ENCODE measurements at places on chromosomes 1 and 21.

DNA sequence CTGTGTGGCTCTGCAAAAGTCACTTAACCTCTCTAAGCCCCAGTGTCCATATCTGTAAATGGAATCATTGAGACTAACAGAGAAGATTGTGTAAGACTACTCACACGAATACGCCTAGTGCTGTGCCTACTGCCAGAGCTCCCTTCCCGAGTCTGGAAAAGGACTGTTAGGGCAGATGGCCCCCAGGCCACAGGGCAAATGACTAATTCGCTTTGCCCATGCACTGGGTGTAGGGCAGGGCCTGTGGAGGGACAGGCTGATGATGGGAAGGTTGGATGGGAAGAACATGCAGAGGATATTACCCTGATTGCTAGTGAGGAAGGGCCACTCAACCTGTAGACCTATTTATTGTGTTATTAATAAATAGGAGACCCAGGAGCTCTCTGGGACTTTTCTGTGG lies 4.2 kb upstream of the GPR61 start:
- no peak for DNase-seq

DNA sequence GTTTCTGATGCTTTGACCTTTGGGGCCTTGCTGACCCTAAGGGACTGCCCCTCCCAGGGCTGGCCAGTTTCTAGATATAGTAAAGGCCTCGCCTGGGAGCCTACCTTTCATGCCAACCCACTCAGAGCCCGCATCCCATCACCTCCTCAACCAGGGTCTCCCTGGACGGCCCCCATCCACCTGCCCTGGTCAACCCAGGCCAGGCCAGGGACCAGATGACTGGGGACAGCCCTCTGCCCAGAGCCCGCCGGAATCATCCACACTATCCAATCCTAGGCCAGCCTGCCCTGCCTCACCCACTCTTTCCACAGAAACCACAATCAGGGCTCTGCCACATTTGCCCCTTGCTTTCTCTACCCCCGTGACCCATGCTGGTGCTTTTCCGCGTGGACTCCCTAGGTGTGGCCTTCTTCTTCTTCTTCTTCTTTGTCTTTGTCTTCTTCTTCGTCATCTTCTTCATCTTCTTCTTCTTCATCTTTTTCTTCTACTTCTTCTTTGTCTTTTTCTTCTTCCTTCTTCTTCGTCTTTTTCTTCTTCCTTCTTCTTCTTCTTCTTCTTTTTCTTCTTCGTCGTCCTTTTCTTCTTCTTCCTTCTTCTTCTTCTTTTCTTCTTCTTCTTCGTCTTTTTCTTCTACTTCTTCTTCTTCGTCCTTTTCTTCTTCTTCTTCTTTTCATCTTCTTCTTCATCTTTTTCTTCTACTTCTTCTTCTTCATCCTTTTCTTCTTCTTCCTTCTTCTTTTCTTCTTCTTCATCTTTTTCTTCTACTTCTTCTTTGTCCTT lies 11.5 kb upstream of the H6PD start:
- no peak for DNase-seq

- no peak for DNase-seq
Measured at GRCh38 chr21:45482899-45483821, 59.1 kb downstream of the SLC19A1 start.

GRCh38 chr21:43270800-43271301 lies 102.0 kb downstream of the CRYAA start:
- no peak for DNase-seq

DNA sequence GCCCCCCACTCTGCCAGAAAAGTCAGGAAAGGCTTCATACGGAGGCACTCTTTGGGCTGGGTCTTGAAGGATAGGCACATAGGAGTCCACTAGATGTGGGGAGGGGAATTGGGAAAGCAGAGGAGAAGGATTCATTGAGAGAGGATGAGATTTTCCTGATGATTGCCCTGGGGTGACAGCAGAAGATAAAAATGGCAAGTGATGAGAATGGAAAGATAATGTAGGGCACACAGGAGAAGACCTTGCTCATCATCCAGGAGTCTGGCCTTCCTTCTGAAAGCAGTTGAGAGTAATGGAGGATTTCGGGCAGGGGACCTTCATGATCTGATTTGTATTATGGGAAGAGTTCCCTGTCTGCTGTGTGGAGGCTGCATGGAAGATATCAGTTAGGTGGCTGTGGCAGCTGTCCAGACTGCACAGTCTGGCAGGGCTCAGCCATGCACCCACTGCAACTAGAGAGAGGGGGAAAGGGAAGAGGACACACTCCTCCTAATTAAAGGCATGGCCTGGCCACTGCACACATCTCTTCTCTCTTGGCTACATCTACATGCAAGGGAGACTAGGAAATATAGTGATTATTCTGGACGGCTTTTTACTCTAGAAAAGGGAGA lies 9.6 kb upstream of the FABP3 start:
- DNase-seq, result no peak

- no peak for DNase-seq
Measured at GRCh38 chr1:226649244-226649643, 89.8 kb downstream of the ITPKB start.

DNA sequence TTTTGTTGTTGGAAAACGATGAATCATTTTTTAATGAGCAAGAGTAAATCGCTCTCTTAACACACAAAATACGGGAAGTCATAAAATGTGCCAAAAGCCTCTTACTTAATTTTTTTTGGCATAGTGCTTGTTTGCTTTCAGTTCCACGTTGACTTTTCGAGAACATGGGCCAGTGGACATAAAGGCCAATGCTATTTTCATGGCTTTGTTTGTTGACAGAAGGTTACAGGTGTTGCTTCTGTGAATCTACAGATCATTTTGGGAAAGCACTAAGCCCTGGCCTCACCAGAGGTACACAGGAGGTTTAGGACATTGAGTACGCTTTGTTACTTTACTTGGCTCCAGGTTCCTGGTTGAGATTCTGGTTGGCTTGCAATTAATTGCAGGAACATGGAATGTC lies 199.4 kb upstream of the HMCN1 start:
- DNase-seq, result no peak

DNA sequence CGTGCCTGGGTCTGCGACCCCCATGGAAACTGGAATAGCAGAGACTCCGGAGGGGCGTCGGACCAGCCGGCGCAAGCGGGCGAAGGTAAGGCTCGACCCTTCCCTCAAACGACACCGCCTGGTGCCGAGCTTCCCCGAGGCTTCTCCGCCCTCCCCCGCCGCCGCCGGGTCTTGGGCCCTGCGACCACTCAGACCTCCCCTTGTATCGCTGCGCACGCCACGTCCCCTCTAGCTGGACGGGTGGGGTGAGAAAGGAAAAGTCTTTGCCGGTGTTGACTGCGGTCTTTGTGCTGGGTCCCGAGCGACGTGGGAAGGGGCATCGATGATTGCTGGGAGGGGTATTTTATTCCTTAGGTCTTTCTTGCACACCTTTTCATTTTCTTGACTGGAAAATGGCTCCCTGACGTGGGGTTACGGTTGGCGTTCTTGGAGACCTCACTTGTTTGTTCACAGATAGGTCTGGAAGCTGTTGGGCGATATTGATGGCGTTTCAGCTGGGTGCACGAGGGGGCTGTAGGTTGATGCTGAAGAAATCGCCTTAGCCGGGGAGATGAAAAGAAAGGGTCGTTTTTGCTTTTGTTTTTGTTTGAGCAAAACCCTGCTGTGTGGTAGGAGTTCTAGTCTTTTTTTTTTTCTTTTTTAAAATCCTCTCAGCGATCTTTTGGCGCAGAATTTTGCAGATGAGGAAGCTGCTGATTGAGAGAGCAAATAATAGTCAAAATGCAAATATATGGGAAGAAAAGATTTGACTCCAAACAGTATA lies 776 bp downstream of the KDM1A start:
- DNase-seq, result no peak

- no peak for DNase-seq
Measured at GRCh38 chr21:42389449-42389835, 6.4 kb downstream of the TMPRSS3 start.

All from SW 1271 (cell line).